Endodermal cell (in vitro differentiated cells): ENCODE measurements at places on chromosomes 1 and 21. TPM values are rescaled to one million over a fixed set of nuclear protein-coding genes. Genes with fewer than 3 reads are reported as not detected.

- no peaks in the 10 kb centered on the region for H3K36me3 ChIP-seq
- no peak overlapping the region for H3K4me3 ChIP-seq
- H3K27me3 ChIP-seq, result no peaks in the 10 kb centered on the region
Observed at GRCh38 chr1:218494449-218494852, 149.3 kb downstream of the TGFB2 start.

GRCh38 chr1:220007438-220007837 lies 38.9 kb downstream of the EPRS1 start:
- no peaks in the 10 kb centered on the region for H3K27me3 ChIP-seq
- no peak overlapping the region for H3K4me3 ChIP-seq
- no peaks in the 10 kb centered on the region for H3K4me1 ChIP-seq
- peaks cover 69% of the 10 kb centered on the region for H3K36me3 ChIP-seq
- H3K27ac ChIP-seq, result no peak overlapping the region
- DNase-seq, result no peak

GRCh38 chr21:16154951-16155635 lies 425.3 kb downstream of the USP25 start:
- H3K36me3 ChIP-seq, result no peaks in the 10 kb centered on the region
- H3K4me3 ChIP-seq, result no peak overlapping the region
- no peak overlapping the region for H3K27ac ChIP-seq
- peak; percentile 46 for DNase-seq
- no peaks in the 10 kb centered on the region for H3K27me3 ChIP-seq

DNA sequence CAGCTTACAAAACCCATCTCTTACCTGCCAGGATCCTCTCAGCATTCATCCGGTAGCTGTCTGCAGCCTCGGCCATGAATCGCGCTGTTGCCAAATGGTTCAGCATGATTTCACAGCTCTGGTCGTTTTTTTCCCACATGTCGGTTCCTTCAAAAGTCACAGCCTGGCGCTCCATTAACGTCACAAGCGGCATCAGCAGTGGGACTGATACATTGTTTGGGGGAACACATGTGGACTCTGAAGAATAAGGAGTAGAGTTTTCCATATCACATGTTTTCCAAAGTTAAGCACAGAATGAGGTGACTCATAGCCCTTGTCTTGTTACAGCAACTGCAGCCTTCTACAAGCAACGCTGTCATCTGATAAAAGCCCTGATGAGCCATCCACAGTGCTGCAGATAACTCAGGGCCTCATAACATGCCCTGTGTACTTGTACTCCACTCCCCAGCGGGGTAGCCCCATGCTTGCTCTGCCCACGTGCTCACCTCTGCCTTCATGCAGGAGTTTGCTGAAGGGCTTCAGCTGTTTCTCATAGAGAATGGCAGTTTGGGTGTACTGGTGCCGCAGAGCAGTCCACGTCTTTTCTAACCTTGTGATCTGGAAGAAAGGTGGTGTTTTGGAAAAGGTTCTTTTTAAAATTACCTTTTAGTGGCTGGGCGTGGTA lies 114.2 kb downstream of the BCAR3 start:
- no peaks in the 10 kb centered on the region for H3K4me1 ChIP-seq
- peak; percentile 48 for DNase-seq
- H3K4me3 ChIP-seq, result no peak overlapping the region
- H3K36me3 ChIP-seq, result peaks cover 93% of the 10 kb centered on the region
- no peaks in the 10 kb centered on the region for H3K27me3 ChIP-seq

DNA sequence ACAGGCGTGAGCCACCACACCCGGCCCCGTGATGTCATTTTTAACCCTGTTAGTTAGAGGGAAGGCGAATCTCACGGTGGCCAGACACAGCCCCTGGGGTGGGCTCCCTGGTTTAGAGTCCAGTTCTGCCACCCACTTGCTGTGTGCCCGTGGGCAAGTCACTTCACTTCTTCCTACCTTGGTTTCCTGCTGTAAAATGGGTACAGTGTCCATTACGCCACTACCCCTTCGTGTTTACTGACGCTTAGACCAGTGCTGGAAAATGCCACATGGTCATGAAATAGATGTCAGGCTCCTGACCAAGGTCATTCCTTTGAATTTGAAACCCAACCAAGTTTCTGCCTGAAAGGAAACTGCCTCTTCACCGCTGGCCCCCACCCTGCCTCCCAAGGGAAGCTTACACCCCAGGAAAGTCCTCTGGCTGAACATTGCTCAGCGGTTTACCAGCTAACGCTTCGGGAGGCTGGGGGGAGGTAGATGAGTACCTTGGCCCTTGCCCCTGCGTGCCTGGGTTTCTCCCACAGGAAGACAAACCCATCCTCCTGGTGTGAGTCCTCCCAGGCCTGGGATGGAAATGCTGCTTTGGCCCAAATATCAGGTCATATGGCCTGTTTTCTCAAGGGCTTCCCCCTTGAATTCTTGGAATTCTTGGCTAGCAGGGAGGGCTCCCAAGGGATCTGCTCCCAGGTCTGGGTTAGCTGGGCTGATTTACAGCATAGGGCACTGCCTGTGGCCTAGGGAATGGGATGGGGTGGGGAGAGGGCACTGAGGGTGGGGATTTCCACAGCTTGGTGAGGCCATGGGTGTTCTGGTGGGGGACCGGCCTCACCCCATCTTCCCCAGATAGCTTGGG lies 7.6 kb upstream of the AADACL4 start:
- no peak overlapping the region for H3K27ac ChIP-seq
- DNase-seq, result peak; percentile 87
- H3K27me3 ChIP-seq, result no peaks in the 10 kb centered on the region
- H3K4me3 ChIP-seq, result no peak overlapping the region
- no peaks in the 10 kb centered on the region for H3K36me3 ChIP-seq
- no peaks in the 10 kb centered on the region for H3K4me1 ChIP-seq

- H3K4me3 ChIP-seq, result no peak overlapping the region
- H3K4me1 ChIP-seq, result no peaks in the 10 kb centered on the region
- peaks cover 21% of the 10 kb centered on the region for H3K36me3 ChIP-seq
- no peak for DNase-seq
- no peaks in the 10 kb centered on the region for H3K27me3 ChIP-seq
- no peak overlapping the region for H3K27ac ChIP-seq
Observed at GRCh38 chr1:42319871-42320484, 15.1 kb downstream of the FOXJ3 start.

The NR0B2 gene
- not detected in 3 replicates for total RNA-seq

DNA sequence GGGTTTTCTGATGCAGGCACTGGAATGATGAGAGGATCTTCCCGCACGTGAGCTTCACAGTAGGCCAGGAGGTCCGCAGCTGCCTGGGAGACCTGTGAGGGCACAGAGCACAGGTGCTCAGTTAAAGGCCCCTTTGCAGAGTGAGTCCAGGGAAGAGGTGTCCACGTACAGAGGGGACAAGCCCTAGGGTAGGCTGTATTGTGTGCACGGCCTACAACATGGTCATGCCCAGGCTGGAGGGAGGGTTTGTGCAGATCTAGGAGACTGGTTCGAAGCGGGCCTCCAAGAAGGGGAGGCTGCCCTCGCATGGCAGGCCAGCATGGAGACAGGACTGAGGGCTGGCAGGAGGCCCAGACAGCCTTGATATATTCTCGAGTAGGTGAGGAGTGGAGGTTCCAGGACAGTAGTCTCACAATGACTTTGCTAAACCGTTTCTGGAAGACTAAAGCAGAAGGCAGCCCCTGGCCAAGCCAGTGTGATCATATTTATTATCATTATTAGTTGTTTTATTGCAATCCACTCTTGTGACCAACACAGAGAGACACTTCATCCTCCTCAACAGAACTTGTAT lies 48.0 kb upstream of the B3GALNT2 start:
- H3K27ac ChIP-seq, result no peak overlapping the region
- no peaks in the 10 kb centered on the region for H3K36me3 ChIP-seq
- no peak overlapping the region for H3K4me3 ChIP-seq
- peaks cover under 1% of the 10 kb centered on the region for H3K4me1 ChIP-seq

The CCDC181 gene
- 4.3 to 7.8 TPM (median 7.8 TPM) in 3 replicates for total RNA-seq

GRCh38 chr1:172135076-172135672 lies 285.3 kb upstream of the C1orf105 start:
- no peak overlapping the region for H3K4me3 ChIP-seq
- no peaks in the 10 kb centered on the region for H3K27me3 ChIP-seq
- H3K36me3 ChIP-seq, result no peaks in the 10 kb centered on the region
- no peak overlapping the region for H3K27ac ChIP-seq

The RBM34 gene
- 100 to 127 TPM (median 105 TPM) in 3 replicates for total RNA-seq

DNA sequence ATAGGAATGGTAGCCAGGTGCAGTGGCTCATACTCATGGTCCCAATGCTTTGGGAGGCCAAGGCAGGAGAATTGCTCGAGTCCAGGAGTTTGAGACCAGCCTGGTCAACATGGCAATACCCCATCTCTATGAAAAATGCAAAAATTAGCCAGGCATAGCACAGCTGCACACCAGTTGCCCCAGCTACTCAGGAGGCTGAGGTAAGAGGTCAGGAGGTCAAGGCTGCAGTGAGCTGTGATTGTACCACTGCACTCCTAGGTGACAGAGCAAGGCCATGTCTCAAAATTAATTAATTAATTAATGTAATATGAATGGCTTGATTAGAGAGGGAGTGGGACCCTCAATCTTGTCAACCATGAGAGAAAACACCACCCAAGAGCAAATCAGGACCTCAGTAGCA lies 198.7 kb upstream of the DUSP10 start:
- H3K27ac ChIP-seq, result no peak overlapping the region
- no peaks in the 10 kb centered on the region for H3K36me3 ChIP-seq
- no peak overlapping the region for H3K4me3 ChIP-seq

- H3K4me3 ChIP-seq, result no peak overlapping the region
- H3K36me3 ChIP-seq, result no peaks in the 10 kb centered on the region
- no peaks in the 10 kb centered on the region for H3K4me1 ChIP-seq
- DNase-seq, result no peak
- H3K27ac ChIP-seq, result no peak overlapping the region
Observed at GRCh38 chr1:170518185-170518834, 13.7 kb upstream of the GORAB start.

- H3K27ac ChIP-seq, result no peak overlapping the region
- H3K4me1 ChIP-seq, result no peaks in the 10 kb centered on the region
- H3K4me3 ChIP-seq, result no peak overlapping the region
- H3K27me3 ChIP-seq, result no peaks in the 10 kb centered on the region
- no peak for DNase-seq
Observed at GRCh38 chr21:38478782-38479181, 19.5 kb downstream of the ERG start.

The TMEM35B gene
- 31.3 to 37.6 TPM (median 36.9 TPM) in 3 replicates for total RNA-seq

GRCh38 chr1:220748089-220748934 lies at the start of gene MTARC2:
Gene MTARC2, plus strand, starts transcription at chr1:220748322. Its CDS starts 210 bp downstream, at chr1:220748532.
- peaks cover 9% of the 10 kb centered on the region for H3K4me1 ChIP-seq
- H3K4me3 ChIP-seq, result peak within 1 kb of the TSS; percentile 84
- peaks cover 9% of the 10 kb centered on the region for H3K27me3 ChIP-seq
- DNase-seq, result peak; percentile 94

DNA sequence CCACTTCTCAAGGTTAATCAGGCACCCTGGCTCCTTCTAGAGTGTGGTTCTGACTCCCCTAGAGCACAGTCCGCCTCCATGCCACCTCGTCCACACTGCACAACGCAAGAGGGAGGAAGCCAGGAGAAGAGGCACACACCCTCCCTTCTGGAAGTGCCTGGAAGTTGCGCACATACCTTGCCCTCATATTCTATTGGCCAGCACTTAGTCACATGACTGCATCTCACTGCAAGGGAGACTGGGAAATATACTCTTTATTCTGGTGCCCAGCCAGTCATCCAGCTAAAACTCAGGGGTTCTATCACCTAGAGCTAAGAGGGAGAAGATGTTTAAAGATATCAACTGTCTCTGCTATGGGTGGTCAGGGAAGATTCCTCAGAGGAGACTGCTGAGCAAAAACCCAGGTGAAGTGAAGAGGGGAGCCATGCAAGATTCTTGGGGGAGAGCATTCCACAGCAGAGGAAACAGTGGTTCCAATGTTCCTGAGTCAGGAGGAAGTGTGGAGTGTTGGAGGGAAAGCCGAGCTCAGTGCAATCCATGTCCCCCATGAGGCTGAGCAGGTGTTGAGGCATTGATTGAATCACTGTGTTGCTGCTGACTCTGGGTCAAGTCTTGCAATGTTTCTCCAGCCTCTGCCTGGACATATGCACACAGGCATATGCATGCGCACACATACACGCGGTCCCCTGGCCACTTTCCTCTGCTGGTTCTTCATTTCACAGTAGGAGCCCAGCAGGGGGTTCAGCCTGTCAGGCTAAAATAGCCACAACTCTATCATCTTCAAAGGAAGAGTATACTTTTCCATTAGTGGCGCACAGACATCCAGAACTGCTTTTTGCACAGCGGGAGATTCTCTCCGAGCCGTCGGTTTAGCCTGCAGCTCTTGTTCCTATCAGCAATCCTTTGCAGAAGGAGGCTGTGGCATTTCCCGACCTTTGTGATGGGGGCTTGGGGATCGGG lies 22.3 kb upstream of the KLHDC7A start:
- no peak overlapping the region for H3K4me3 ChIP-seq
- peaks cover 4% of the 10 kb centered on the region for H3K27me3 ChIP-seq
- H3K36me3 ChIP-seq, result no peaks in the 10 kb centered on the region
- H3K27ac ChIP-seq, result no peak overlapping the region
- peaks cover 3% of the 10 kb centered on the region for H3K4me1 ChIP-seq

GRCh38 chr1:147800804-147801203 lies 40.4 kb upstream of the GJA5 start:
- H3K27me3 ChIP-seq, result no peaks in the 10 kb centered on the region
- H3K36me3 ChIP-seq, result no peaks in the 10 kb centered on the region
- no peak overlapping the region for H3K27ac ChIP-seq
- no peak overlapping the region for H3K4me3 ChIP-seq

DNA sequence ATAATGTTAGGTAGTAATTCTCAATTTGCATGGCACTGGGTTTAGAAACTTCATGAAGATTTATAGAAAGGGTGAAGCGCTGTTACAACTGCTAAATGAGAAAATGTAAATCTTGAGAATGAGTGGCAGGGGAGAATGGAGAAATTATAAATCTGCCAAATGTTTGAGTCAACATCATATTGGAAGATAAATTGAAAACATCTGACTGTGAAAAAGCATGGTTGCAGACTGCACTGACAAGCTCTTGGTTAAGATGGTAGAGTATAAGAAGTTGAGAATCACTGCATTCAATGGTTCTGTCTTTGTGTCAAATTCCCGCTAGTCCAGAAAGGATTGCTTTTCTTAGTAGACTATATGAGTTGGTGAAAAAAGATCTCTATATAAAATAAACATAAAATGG lies 113.3 kb upstream of the DUSP10 start:
- no peaks in the 10 kb centered on the region for H3K4me1 ChIP-seq
- DNase-seq, result no peak
- H3K27ac ChIP-seq, result no peak overlapping the region
- no peaks in the 10 kb centered on the region for H3K36me3 ChIP-seq

DNA sequence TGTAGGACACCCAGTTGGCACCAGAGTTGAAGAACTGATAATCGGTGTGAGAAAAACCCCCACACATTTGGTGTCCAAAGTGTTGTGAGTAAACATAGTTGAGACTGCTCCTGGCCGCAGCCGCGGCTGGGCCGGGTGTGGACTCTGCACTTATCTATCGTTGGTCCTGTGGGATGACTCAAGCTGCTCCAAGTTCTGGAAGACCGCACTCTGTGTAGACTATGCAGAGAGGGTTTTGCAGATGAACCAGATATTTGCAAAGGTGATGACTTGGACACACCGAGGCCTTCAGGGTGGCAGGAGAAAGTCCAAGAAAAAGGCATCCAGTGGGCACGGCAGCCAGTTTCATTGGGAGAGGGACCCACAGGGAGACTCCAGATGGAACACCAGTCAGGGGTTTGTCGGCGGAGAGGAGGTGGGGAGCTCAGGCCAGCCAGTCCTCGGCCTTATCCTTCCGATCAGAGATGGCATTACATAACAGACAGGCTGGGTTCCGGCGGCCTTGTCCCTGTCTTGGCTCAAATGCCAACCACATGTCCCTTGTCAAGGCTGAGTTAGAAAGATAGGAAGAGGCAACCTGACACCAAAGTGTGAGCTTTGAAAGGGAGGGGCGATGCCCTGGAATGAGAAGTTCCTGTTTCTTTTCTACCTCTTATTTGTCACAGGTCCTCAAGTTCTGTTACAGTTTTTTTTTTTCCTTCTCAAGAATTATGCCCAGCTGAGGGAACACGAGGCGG lies 21.1 kb downstream of the C2CD2 start:
- H3K36me3 ChIP-seq, result no peaks in the 10 kb centered on the region
- no peak for DNase-seq
- no peak overlapping the region for H3K27ac ChIP-seq
- peaks cover 4% of the 10 kb centered on the region for H3K4me1 ChIP-seq
- H3K27me3 ChIP-seq, result no peaks in the 10 kb centered on the region
